ENCODE measurements at places on chromosomes 7 and 10.

DNA sequence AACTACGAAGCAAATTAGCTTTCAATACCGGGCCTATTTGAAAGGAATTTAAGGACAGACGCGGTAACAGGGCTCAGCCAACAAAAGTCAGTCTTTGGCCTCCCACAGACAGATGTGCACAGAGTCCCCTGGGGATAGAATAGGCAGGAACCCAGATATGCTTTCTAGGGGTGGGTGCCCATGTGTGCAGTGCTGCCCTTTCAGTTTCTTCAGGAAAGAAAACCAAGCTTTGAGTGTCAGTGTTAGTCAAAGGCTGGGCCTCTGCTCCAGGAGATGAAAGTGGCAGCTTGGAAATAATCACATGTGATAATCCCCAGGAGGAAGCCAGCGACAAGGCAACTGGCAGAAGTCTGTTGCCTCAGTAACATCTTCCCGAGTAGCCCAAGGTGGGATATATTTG, 43.8 kb upstream of the CSTF2T start:
- no peak for DNase-seq

- no peak for DNase-seq
Measured at GRCh38 chr7:158494643-158495042, 93.0 kb downstream of the PTPRN2 start.

DNA sequence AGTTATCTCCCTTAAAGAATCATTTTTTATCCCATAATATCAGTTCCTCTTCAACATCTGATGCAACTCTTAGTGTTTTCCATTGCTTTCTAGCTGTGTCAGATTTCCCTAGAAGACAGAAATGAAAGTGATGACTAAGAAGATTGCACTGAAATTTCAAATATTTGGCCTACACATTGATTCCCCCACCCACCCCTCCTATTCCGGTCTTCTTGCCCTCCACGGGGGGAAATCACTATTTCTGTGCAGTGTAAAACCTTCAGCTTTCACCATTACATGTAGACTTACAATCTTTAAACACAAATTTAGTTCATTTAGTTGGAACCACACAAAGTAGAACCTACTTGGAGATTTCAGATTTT, 63.7 kb upstream of the IL6 start:
- DNase-seq: no peak

GRCh38 chr7:144403102-144403501, 391 bp downstream of the NOBOX start:
- no peak for DNase-seq

GRCh38 chr10:20415684-20416083, 481.4 kb downstream of the NEBL start:
- DNase-seq: no peak

GRCh38 chr10:22338931-22339330, 6.4 kb upstream of the SPAG6 start:
- DNase-seq: no peak

GRCh38 chr10:48523820-48524758, 80.8 kb downstream of the ARHGAP22 start:
- DNase-seq: no peak

DNA sequence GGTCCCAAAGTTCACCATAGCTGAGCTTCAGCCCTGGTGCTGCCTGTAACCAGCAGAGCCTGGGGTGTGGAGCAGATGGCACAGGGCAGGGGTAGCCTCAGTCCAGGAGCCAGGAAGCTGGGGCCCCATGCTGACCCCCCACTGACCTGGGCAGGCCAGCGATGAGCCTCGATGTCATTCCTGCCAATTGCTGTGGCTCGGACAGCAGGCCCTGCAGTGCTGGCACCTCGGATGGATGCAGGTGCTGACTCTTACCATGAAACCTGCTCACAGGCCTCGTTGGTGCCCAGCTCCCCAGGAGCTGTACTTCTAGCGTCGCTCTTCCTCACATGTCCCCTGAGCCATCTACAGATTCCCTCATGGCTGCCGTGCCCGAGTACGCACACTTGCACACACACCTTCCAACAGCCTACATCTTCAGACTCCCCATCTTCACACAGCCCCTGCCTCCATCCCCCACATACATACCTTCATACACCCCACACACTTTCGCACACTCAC, 46.8 kb upstream of the PCBD1 start:
- no peak for DNase-seq

- no peak for DNase-seq
Measured at GRCh38 chr7:142471820-142472219, 214.0 kb upstream of the PRSS58 start.

DNA sequence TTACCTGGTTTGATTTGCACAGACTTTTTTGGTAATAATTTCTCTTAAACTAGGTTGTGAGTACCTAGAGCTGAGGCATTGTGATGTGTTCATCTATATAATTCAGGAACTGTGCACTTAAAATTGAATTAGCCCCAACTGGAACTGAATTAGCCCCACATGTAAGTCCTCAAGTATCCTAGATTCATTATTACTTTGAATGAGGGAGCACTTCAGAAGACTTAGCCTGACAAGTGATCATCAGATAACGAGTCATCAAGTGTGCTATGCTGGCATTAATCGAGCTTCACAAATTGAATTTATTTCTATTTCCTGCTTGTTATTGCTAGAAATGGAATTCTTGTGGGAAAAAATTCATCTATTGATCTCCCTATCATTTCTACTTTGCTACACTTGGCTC, 323.4 kb upstream of the SEMA3D start:
- DNase-seq: no peak

DNA sequence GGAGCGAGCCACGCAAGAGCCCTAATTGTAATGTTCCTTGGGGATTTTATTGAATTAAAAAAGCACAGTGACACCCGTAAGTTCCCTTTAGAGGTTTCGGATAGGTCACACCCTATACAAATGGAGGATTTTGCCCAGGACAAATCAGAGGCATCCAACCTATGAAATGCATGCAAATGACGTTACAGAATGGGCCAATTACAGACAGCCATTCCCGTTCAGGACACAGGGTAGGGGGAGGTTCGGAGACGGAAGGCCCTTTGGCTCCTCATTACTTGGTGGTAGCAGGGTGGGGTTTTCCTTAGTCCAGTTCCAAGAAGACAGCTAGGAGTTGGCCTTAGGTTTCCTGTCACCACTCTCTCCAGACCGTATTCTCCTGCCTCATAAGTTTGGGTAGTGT, 754.1 kb downstream of the IPMK start:
- no peak for DNase-seq

GRCh38 chr10:73908853-73909539, 1.9 kb upstream of the PLAU start:
- no peak for DNase-seq

- DNase-seq: no peak
Measured at GRCh38 chr10:85492684-85493083, 873.9 kb downstream of the GRID1 start.

DNA sequence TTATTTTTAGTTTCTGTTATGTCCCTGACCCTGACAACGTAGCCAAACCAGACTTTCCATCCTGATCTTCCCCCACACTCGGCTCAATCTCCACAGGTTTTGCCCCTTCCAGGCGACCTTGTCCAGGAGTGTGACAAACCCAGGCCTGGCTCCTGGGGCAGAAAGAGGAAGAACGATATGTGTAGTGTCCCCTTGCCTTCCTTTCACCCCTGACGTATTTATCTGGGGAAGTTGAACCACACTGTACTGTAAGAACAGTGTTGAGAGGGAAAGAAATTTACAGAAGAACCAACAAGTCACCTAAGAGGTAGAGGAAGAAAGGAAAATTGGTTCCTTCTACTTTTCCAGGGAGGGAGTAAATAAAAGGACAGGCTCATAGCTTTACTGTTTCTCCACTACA, 158.0 kb downstream of the VTI1A start:
- DNase-seq: no peak

DNA sequence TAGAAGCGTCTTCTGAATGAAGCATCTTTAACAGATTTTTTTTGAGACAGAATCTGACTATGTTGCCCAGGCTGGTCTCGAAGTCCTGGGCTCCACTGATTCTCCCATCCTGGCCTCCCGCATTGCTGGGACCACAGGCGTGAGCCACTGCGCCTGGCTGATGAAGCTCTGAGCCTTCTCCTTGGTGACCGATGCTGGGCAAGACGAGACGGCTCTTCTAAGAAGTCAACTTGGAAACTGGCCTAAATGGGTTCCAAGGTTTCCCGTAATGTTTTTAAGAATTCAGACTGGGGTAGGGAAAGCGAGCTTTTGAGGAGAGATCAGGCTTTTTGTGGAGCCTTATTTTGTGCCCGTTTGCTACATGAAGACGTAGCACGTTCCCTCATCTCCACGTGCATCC, 224.5 kb downstream of the ZMYND11 start:
- DNase-seq: no peak

DNA sequence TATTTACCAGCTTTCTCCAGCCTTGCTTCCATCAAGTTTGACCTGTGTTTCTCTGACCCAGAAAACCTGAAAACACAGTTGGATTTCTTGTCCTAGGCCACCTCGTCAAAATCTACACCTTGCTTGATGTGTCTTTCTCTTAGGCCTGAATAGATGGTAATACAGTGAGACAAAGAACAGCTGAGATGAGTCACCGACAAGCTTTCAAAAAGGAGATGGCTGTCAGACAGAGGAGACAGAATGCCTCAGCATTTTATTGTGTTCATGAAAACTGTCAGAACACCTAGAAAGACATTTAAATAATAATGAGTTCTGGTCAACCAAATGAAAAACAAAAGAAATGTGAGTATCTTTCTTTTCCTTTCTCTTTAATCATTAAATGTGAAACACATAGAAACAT, 119.7 kb upstream of the SORCS1 start:
- DNase-seq: no peak

DNA sequence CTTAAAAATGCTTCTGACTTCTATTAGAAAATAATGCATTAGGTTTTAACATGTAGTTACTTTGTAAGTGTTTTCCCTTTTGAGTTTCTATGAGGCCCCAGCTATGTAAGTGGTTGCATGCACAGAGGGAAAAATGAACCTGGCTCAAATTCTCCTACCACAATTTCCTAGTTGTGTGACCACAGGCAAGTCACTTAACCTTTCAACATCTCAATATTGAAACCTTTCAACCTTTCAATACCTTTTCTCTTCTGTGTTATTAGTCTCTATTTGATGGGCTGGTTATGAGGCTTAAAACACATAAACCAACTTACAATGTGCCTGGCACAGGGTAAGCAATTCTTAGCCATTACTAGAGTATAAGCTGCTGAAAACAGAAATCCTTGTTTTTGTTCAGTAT, 203.0 kb downstream of the KCND2 start:
- no peak for DNase-seq

DNA sequence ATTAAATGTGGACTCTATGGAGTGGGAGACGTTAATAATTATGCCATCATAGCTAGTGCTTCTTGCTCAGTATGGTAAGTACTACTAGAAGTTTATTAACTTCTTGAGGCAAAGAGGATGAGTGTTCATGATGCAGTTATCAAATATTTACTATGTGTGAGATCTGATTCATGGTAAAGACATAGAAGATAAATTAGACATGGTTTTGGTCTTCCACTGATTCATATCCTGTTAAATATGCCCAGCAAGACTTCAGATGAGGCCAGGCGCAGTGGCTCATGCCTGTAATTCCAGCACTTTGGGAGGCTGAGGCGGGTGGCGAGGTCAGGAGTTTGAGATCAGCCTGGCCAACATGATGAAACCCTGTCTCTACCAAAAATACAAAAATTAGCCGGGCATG, 547.1 kb upstream of the ANKRD30A start:
- DNase-seq: no peak

- DNase-seq: no peak
Measured at GRCh38 chr10:97138174-97138573, 47.6 kb downstream of the SLIT1 start.

DNA sequence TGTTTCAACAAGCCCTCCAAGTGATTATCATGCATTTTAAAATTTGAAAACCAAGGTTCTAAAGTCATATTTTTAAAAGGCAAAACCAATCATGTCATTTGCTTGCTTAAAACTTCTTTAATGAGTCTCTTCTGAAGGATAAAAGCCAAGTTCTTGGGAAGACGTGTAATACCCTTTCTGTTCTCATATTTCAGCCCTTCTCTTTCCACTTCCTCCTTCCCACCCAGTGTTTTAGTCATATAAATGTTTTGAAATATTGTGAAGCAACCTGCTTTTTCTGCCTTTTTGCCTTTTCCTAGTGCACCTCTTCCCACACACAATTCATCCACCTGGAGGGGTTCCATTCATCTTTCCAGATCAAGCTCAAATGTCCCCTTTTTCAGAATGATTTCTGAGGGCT, 211.1 kb upstream of the LRRTM3 start:
- DNase-seq: no peak

- DNase-seq: no peak
Measured at GRCh38 chr7:368651-369475, 78.9 kb downstream of the FOXL3 start.

All from activated CD8-positive, alpha-beta memory T cell treated with anti-CD3 and anti-CD28 coated beads for 1 hour (primary cell).